Stimulated activated CD8-positive, alpha-beta memory T cell treated with anti-CD3 and anti-CD28 coated beads, Interleukin-7, amount 100 ng/mL, for 1 hour (primary cell): ENCODE measurements at places on chromosomes 11 and 22.

DNA sequence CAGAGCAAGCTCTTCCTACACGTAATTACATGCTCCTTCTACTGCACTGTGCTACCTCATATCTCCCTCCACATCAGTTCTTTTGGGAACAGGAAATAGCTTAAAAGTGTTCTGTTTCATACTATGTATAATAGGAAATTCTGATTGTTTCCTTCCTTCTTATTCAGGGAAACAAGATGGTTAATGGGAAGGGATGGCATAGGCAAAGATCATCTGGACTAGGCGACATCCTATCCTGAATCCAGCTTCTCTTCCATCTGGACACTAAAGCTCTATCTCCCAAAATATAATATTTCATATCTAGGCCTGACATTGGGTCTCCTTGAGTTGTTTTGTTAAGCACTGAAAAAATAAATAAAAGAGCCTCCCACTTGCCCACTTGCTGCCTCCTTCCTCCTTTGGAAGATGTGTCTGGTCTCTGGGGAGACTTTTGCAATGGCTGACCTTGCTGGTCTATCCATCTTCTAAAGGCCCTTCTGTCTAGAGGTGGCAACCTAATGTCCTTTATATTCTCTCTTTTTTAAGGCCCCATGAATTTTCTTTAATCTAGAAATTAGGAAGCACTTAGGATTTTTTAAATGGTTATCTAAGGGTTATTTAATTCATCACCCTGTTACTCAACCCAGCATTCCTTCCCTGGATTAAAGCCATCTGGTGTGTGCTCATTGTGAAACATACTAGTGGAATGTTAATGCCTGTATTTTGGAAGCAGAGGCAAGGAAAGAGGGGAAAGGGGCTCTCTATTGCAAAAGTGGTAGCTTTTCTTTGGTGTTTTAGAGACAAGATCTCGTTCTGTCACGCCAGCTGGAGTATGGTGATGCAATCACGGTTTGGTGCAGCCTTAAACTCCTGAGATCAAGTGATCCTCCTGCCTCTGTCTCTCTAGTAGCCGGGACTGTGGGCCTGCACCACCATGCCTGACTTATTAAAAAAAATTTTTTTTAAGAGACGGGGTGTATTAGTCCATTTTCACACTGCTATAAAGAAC is 20.6 kb downstream of the CLMP start:
- no peak for DNase-seq

- no peak for DNase-seq
Measured at GRCh38 chr11:76234021-76234415, 27.7 kb upstream of the WNT11 start.

GRCh38 chr11:100632941-100633452 is 54.1 kb upstream of the ARHGAP42 start:
- no peak for DNase-seq

DNA sequence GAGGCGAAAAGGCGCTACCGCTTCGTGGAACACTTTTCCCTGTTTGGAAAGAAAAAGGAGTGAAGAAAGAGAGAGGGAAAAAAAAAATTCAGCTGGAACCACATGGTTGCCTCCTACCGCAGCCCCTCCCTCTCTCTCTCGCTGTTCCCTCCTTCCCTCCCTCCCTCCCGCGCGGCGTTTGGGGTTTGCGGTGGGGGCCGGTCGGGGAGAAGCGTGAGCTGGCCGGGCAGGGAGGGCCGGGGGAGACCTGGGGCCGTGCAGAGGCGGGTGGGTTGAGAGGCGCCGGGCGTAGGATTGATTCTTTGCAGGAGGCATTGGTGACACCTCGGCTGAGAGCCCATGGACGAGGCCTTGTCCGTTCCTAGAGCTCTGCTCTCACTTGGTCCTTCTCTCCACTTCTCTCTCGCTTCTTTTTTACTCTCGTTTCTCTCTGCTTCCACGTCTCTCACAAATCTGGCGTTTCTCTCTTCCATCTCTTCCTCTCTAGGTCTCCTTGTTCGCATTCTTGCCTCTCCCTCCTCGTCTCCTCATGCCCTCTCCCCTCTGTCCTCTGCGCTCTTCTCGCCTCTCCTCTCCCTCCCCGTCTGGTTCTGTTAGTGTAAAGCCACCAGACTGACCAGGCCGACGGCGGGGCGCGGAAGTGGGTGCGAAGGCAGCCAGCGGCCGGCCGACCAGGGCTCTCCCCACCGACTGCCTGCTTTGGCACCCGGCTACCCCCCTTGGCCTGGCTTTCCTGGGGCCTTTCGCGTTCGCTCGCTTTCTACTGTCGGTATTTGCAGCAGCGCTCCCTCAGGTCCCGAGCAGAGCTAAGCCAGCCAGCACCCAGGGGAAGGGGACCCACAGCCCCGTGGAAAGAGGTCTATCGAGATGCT is at the start of gene CLMP:
TSS of gene CLMP (minus strand) at position 61 of the 872 bp plus-strand sequence. CDS start 308 bp downstream, outside the sequence.
- no peak for DNase-seq

GRCh38 chr11:21464601-21465193 is 728.2 kb upstream of the ANO5 start:
- no peak for DNase-seq

- DNase-seq, result no peak
Measured at GRCh38 chr11:69199583-69200315, 44.0 kb downstream of the SMIM38 start.

GRCh38 chr22:38830026-38830844 is 13.6 kb downstream of the NPTXR start:
- no peak for DNase-seq

DNA sequence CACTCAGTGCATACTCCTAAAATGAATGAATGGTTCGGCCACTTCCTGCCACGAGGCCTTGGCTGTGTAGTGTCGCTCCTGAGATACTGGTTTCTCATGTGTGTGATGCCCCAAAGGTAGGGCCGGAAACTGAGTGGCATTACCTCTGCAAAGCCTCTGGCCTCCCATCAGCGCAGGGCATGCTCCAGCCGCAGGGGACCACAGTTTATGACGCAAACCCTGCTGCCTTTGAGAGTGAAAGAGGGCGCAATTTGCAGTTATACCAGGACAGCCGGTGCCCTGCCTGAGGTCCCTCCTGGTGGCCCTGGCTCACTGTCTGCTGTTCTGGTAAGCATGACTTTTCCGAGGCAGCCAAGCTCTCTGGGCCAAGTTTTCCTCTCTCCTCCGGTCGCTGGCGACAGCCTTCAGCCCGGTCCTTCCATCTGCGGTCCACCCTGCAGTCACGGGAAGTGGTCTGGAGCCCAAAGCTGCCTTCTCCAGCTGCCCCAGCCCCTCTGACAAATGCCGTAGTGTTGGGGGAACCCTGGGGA is 2.4 kb upstream of the FGF3 start:
- no peak for DNase-seq

- DNase-seq, result no peak
Measured at GRCh38 chr11:64856382-64857227, 12.2 kb upstream of the CDC42BPG start.

- no peak for DNase-seq
Measured at GRCh38 chr11:111623527-111624030, 21.3 kb downstream of the SIK2 start.

GRCh38 chr11:40384991-40385390 is 1074.5 kb downstream of the LRRC4C start:
- DNase-seq, result no peak

- no peak for DNase-seq
Measured at GRCh38 chr11:113806406-113806805, 26.8 kb downstream of the CLDN25 start.
